ENCODE measurements at places on chromosomes 11 and 22. TPM values are rescaled to one million over a fixed set of nuclear protein-coding genes. Genes with fewer than 3 reads are reported as not detected.

DNA sequence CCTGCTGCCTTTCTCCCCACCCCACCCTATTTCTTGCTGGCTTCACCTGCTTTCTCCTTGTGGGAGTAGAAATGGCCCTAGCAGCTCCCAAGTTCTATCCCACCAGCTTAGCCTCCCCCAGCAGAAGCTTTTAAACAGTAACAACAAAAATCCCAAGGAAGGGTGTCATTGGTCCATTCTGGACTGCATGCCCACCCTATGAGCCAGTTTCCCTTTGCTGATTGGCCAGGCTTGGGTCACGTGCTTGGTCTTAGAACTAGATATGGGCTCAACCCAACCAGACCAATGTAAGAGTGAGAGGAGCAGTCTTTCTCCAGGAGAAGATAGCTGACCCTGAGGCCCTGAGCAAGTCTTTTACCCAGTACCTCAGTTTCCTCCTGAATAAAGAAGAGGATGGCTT, 2.3 kb downstream of the MTFP1 start:
- H3K27me3 ChIP-seq = no peaks in the 10 kb centered on the region
- no peak overlapping the region for H3K4me3 ChIP-seq
- H3K27ac ChIP-seq = no peak overlapping the region
- DNase-seq = no peak
- H3K36me3 ChIP-seq = no peaks in the 10 kb centered on the region
- peaks cover 39% of the 10 kb centered on the region for H3K4me1 ChIP-seq

- no peaks in the 10 kb centered on the region for H3K27me3 ChIP-seq
- H3K27ac ChIP-seq = no peak overlapping the region
- no peak for DNase-seq
- H3K4me1 ChIP-seq = no peaks in the 10 kb centered on the region
- no peak overlapping the region for H3K4me3 ChIP-seq
These were observed 31.3 kb downstream of the ABCC8 start for GRCh38 chr11:17445240-17445795.

Gene PLAAT2
- polyA plus RNA-seq = not detected

- no peaks in the 10 kb centered on the region for H3K27me3 ChIP-seq
- no peaks in the 10 kb centered on the region for H3K36me3 ChIP-seq
- no peak for DNase-seq
- H3K4me3 ChIP-seq = no peak overlapping the region
These were observed 46.6 kb downstream of the MTMR2 start for GRCh38 chr11:95877291-95877690.

- no peak overlapping the region for H3K27ac ChIP-seq
- H3K27me3 ChIP-seq = no peaks in the 10 kb centered on the region
- no peak for DNase-seq
- H3K4me1 ChIP-seq = no peaks in the 10 kb centered on the region
- H3K4me3 ChIP-seq = no peak overlapping the region
These were observed 36.4 kb upstream of the RASL10A start for GRCh38 chr22:29351891-29352290.

Gene OR2D2
- not detected for polyA plus RNA-seq

DNA sequence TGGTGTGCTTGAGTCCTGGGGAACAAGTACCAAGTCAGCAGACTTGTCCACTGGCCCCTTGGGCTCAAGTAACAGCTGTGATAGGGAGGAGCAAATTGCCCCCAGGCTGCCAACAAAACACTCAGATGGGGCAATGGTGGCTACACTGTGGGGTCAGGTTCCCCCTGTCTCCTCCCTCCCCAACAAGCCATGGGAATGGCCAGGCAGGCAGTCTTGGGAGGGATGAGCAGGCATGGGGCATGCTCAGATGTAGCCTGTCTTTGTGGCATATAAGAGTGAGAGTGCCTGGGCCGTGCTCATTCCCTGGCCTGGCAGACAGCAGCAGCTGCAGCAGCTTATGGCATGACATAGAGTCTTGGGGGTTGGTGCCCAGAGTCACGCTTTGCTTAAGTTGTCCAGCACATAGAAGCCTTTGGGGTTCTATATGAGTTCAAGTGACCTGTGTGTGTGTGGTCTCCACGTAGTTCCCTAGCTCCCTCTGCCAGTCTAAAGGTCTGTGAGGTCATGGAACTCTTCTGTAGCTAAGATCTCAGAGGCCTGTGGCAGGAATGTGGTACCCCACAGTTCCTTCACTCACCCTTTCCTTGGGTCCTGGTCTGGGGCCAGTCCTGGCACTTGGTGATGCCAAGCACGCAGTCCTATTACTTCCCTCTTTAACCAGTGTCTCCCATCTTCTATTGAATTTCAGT, 44.7 kb downstream of the BIRC2 start:
- no peaks in the 10 kb centered on the region for H3K4me1 ChIP-seq
- no peak for DNase-seq

Gene ACR
- polyA plus RNA-seq = not detected

GRCh38 chr11:44338698-44339529, 29.0 kb upstream of the ALX4 start:
- no peaks in the 10 kb centered on the region for H3K4me1 ChIP-seq
- no peak for DNase-seq
- H3K4me3 ChIP-seq = no peak overlapping the region
- no peaks in the 10 kb centered on the region for H3K36me3 ChIP-seq
- no peak overlapping the region for H3K27ac ChIP-seq

GRCh38 chr11:61928606-61929005, 11.2 kb upstream of the RAB3IL1 start:
- no peaks in the 10 kb centered on the region for H3K27me3 ChIP-seq
- H3K4me1 ChIP-seq = peaks cover 5% of the 10 kb centered on the region
- DNase-seq = no peak
- H3K27ac ChIP-seq = no peak overlapping the region

Gene OR5B2
- polyA plus RNA-seq = not detected

GRCh38 chr11:30393012-30393411, 70.1 kb downstream of the ARL14EP start:
- DNase-seq = no peak
- H3K4me3 ChIP-seq = no peak overlapping the region
- H3K27ac ChIP-seq = no peak overlapping the region
- H3K4me1 ChIP-seq = no peaks in the 10 kb centered on the region
- H3K27me3 ChIP-seq = no peaks in the 10 kb centered on the region

- H3K36me3 ChIP-seq = peaks cover 27% of the 10 kb centered on the region
- no peak overlapping the region for H3K4me3 ChIP-seq
- no peaks in the 10 kb centered on the region for H3K27me3 ChIP-seq
- no peaks in the 10 kb centered on the region for H3K4me1 ChIP-seq
These were observed 71.8 kb downstream of the PRCP start for GRCh38 chr11:82828472-82828871.

Gene SOX6
- not detected for polyA plus RNA-seq

DNA sequence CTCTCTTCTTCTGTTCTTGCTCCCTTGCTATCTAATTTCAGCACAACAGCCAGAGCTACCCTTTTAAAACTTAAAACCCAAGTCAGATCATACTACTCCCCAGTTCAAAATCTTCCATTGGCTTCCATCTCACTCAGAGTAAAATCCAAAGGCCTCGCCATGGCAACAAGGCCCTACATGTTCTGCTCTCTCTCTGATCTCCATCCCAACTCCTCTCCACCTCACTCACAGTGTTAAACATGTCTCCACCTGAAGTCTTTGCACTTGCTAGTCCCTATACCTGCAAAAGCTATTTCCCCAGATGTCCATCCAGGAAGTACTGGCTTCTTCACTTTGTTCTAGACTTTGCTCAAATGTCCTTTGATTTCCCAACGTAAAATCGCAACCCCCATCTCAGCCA, 3.0 kb upstream of the GRAP2 start:
- DNase-seq = no peak
- H3K27me3 ChIP-seq = no peaks in the 10 kb centered on the region
- H3K36me3 ChIP-seq = no peaks in the 10 kb centered on the region
- H3K4me3 ChIP-seq = no peak overlapping the region

DNA sequence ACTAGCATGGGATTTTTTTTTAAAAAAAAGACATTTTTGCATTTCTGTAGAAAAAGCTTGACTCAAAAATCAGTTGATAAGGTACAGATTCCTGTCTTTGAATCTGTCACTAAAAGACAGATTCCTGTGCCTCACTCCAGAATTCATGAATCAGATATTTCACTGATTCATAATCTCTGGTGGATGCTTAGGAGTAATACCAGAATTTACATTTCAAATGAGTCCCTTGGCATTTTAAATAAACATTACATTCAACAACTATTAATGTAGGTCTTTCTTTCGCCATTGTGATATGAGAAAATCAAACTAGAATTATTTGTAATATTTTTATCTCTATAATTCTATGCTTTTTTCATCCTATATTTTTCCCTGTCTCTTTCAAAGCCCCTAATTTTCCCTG, 128.3 kb downstream of the APIP start:
- H3K4me1 ChIP-seq = no peaks in the 10 kb centered on the region
- H3K36me3 ChIP-seq = no peaks in the 10 kb centered on the region
- no peak overlapping the region for H3K4me3 ChIP-seq
- no peak for DNase-seq
- no peaks in the 10 kb centered on the region for H3K27me3 ChIP-seq

Gene CSNK2A3
- 0.75 TPM for polyA plus RNA-seq

DNA sequence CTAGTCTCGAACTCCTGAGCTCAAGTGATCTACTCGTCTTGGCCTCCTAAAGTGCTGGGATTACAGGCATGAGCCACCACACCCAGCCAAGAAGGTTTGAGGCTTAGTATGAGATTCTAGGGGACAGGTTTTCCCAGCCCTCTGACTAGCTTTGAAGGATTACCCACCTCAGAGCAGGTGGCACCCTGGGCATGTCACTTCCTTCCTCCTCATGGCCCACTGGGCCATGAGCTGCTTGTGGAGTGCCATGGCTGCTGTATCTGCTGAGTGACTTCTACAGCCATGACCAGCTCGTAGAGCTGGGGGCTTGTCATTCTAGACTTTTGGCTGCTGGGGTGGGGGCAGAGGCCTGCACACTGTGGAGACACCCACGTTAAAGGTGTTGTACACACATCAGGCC, 25.1 kb downstream of the TOM1 start:
- no peaks in the 10 kb centered on the region for H3K27me3 ChIP-seq
- peaks cover 29% of the 10 kb centered on the region for H3K4me1 ChIP-seq
- H3K27ac ChIP-seq = no peak overlapping the region
- no peak overlapping the region for H3K4me3 ChIP-seq
- peaks cover 83% of the 10 kb centered on the region for H3K36me3 ChIP-seq
- no peak for DNase-seq

Gene ME3
- polyA plus RNA-seq = 0.31 TPM

DNA sequence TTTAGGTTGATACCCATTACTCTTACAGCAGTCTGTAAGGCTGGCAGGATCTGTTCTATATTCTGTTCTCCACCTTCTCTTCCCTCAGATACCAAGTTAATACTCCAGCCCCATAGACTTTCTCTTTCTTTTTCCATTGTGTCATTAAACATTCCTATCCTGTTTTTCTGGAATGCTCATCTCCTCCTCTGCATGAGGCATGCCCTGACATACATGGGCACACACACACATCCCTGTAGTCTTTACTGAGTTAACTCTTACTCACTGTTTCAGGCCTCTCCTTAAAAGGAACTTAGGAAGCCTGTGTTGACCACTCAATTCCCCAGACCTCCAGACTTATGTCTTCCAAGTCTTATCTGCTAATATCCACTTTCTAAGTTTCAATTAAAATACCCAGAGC, 476.8 kb downstream of the METTL15 start:
- no peak overlapping the region for H3K27ac ChIP-seq
- no peaks in the 10 kb centered on the region for H3K4me1 ChIP-seq
- no peaks in the 10 kb centered on the region for H3K27me3 ChIP-seq
- no peak for DNase-seq
- H3K4me3 ChIP-seq = no peak overlapping the region

DNA sequence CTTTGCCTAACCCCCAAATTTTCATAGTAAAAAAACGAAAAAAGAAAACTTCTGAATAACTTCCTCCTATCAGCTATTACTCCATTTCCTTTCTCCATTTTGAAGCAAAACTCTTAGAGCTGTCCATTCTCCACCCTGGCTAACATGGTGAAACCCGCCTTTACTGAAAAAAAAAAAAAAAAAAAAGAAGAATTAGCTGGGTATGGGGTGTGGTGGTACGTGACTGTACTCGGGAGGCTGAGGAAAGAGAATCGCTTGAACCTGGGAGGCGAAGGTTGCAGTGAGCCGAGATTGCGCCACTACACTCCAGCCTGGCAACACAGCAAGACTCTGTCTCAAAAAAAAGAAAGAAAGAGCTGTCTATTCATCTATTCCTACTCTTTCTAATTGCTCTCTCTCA, 11.3 kb upstream of the NXF1 start:
- H3K27me3 ChIP-seq = no peaks in the 10 kb centered on the region
- H3K4me3 ChIP-seq = peak overlapping the region; percentile 21
- H3K36me3 ChIP-seq = peaks cover 30% of the 10 kb centered on the region
- peak overlapping the region; percentile 84 for H3K27ac ChIP-seq
- DNase-seq = peak; percentile 90

DNA sequence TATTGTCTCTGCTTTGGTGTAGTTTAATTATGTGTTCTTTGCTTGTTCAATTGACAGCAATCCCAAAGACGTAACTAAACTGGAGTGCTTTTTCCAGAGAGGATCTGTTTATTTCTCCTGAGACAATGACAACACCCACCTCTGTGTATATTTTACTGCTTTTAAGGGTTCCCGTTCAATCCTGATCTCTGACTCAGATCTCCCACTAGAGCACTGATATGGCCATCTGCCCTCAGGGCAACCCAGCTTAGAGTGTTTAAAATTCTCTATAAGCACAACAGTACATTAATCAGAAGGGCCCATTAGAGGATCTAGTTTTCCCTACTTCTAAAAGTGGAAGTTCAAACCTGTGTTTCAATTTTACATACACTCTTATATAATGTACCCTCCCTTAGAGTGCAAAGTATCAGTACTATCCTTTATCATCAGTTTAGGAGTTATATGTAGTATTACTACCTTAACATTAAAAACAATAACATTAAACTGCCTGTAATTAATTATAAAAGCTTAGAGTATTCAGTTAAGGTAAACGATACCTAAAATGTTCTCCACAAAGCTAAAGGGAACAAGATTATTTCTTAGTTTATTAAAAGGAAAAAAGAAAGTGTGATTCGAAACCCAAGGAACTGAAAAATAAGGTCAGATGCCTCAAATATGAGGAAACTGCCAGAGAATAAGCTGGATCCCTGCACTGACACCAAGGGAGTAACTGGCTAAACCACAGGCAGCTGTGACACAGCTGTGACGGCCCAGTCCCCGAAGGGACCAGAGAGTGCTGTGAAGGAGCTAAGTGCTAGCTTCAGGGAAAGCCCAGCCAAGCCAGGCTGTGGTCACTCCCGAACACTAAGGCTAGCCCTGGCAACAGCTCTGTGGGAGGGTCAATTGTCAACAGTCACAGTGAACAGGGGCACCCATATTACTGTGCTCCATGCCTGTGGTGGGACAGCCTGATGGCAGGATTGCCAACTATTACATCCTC, 15.2 kb downstream of the UFD1 start:
- no peak overlapping the region for H3K27ac ChIP-seq
- no peaks in the 10 kb centered on the region for H3K27me3 ChIP-seq
- H3K4me1 ChIP-seq = no peaks in the 10 kb centered on the region
- peaks cover 99% of the 10 kb centered on the region for H3K36me3 ChIP-seq
- H3K4me3 ChIP-seq = no peak overlapping the region

GRCh38 chr11:20839231-20839630, 169.8 kb downstream of the NELL1 start:
- H3K4me3 ChIP-seq = no peak overlapping the region
- no peaks in the 10 kb centered on the region for H3K4me1 ChIP-seq
- no peaks in the 10 kb centered on the region for H3K27me3 ChIP-seq

Gene MAPK12
- polyA plus RNA-seq = 0.06 TPM

All from CD14-positive monocyte (primary cell).